ENCODE measurements at places on chromosomes 5 and 9. TPM values are rescaled to one million over a fixed set of nuclear protein-coding genes. Genes with fewer than 3 reads are reported as not detected.

SHISAL2B gene
- total RNA-seq: not detected

DNA sequence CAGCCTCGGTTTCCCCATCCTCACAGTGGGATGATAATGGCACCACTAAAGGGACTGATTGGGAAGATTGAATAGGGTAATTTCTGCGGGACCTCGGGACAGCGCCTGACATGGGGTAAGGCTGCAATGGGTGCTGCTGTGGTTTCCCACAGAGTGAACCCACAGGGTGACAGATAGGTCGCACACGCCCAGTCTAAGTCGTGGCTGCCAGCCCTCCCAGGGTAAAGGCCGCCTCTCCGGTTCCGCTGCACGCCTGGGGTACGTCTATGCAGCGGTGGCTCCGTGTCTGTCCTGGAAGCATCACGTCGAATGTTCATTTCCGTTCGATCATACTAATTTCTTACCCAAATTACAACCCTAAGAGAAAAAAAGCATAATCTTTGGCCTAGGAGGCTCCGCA lies 631 bp downstream of the CFAP77 start:
- H3K27ac ChIP-seq: no peak overlapping the region
- no peaks in the 10 kb centered on the region for H3K36me3 ChIP-seq
- H3K4me1 ChIP-seq: peaks cover 10% of the 10 kb centered on the region
- peak overlapping the region; percentile 59 for H3K4me3 ChIP-seq

CYLC2 gene
- not detected for total RNA-seq

TAF11L5 gene
- total RNA-seq: 0.83 TPM

- H3K4me3 ChIP-seq: no peak overlapping the region
- no peak for DNase-seq
- H3K27me3 ChIP-seq: no peaks in the 10 kb centered on the region
- peaks cover 5% of the 10 kb centered on the region for H3K36me3 ChIP-seq
These were observed 14.0 kb downstream of the TMEM174 start for GRCh38 chr5:73186976-73187375.

CDH9 gene
- total RNA-seq: 3.6 TPM

DNA sequence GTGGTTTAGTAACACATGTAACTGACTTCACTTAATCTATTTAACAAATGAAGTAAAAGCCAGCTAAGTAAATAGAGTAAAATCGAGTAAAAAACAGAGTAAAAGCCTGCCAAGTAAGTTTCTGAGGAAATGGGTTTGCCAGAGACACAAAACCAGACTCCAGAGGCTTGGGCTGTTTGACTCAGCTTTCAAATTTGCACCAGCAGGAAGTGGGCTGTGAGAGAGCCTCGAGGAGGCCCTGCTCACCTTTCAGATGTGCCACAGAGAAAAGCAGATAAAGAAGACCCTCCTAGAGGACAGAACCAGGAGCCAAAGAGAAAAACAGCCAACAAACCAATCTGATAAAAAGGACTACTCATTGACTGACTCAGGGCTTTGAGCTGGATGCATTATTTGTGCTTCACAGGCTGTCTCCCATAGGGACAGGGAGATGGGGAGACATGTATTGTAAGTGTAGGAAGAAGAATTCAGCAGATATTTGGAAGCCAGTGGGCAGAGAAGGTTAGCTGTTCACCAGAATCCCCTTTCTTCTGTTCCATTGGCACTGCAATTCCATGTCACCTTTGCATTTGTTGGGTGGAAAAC lies 14.4 kb upstream of the AMACR start:
- no peak overlapping the region for H3K27ac ChIP-seq
- no peaks in the 10 kb centered on the region for H3K36me3 ChIP-seq
- H3K4me1 ChIP-seq: peaks cover 11% of the 10 kb centered on the region
- H3K27me3 ChIP-seq: peaks cover 3% of the 10 kb centered on the region
- no peak overlapping the region for H3K4me3 ChIP-seq
- no peak for DNase-seq

- no peak overlapping the region for H3K4me3 ChIP-seq
- H3K27ac ChIP-seq: no peak overlapping the region
- DNase-seq: no peak
- H3K4me1 ChIP-seq: no peaks in the 10 kb centered on the region
- H3K36me3 ChIP-seq: no peaks in the 10 kb centered on the region
- H3K27me3 ChIP-seq: peaks cover 1% of the 10 kb centered on the region
These were observed 87.3 kb downstream of the CCDC171 start for GRCh38 chr9:15640121-15640520.

ZNF462 gene
- 259 TPM for total RNA-seq

GRCh38 chr5:65356274-65356673 lies 125.4 kb downstream of the ADAMTS6 start:
- peaks cover 1% of the 10 kb centered on the region for H3K27me3 ChIP-seq
- H3K27ac ChIP-seq: no peak overlapping the region
- peaks cover 13% of the 10 kb centered on the region for H3K4me1 ChIP-seq

CCNJL gene
- 123 TPM for total RNA-seq

DNA sequence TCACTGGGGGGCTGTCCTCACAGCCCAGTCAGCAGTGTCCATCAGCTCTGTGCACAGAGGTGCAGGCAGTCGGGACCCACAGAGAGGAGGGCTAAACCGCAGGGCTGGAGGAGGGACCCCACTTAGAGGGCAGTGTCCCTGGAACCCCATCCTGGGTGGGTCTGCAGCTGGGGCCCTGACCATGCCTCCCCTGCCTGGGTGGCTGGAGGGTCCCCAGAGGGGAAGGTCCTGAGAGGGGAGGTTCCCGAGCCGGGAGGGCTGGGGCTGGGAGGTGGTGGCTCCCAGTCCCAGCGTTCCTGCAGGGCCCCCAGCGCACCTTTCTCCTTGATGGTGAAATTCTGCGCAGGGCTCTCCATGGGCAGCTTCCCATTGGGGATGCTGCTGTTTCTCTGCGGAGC lies 32.7 kb downstream of the EXOC3 start:
- DNase-seq: peak; percentile 13
- no peaks in the 10 kb centered on the region for H3K4me1 ChIP-seq
- peak overlapping the region; percentile 28 for H3K4me3 ChIP-seq
- no peaks in the 10 kb centered on the region for H3K36me3 ChIP-seq

DNA sequence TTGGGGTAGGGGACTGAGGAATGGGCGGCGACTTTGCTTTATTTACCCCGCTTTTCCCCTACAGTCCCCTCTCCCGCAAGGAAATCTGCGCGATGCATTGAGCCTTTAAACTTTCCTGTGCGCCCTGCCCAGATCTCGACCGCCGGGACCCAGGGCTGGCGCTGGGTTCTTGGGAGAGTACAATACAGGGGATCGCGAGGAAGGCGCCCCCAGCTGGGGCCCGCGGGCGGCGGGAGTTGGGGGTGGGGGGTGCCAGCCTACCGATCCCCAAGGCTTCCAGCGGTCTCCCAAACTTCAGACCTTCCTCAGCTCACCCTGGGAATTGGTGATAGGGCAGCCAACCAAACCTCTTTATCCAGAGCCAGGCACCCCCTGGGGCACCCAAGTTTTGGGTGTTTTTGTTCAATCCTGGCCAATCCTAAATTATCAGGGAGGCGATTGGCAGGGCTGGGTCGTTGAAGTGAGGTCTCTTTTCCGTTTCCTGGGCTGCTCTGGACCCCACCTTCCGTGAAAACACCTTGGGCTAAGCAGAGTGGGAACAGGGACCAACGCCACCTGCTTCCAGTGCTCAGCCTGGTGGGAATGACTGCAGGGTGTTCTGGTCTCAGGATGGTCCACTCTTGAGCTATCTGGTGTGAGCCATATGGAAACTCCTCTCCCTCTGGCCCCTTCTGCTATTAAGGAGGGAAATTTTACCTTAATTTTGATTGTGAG lies 51.4 kb upstream of the DAB2IP start:
- H3K4me3 ChIP-seq: peak overlapping the region; percentile 71
- H3K27me3 ChIP-seq: peaks cover 10% of the 10 kb centered on the region
- no peak for DNase-seq
- no peaks in the 10 kb centered on the region for H3K36me3 ChIP-seq
- H3K4me1 ChIP-seq: peaks cover 4% of the 10 kb centered on the region

DNA sequence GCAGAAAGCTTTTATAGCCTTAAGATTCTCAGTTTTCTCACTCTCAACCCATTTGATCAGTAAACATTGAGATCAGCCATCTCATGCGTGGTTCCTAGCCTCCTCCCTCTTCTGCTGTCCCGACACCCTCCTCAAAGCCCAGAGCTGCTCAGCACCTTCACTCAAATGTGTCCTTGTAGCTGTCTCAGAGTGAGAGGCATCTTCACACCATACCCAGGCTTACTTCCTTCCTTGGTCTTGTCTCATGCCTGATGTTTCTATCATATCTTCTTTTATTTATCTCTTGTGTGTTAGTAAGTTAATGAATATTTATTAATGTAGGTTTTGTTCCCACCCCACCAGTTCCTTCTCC lies 72.4 kb upstream of the SNX2 start:
- H3K27me3 ChIP-seq: peaks cover 4% of the 10 kb centered on the region
- no peaks in the 10 kb centered on the region for H3K4me1 ChIP-seq
- H3K36me3 ChIP-seq: no peaks in the 10 kb centered on the region

DNA sequence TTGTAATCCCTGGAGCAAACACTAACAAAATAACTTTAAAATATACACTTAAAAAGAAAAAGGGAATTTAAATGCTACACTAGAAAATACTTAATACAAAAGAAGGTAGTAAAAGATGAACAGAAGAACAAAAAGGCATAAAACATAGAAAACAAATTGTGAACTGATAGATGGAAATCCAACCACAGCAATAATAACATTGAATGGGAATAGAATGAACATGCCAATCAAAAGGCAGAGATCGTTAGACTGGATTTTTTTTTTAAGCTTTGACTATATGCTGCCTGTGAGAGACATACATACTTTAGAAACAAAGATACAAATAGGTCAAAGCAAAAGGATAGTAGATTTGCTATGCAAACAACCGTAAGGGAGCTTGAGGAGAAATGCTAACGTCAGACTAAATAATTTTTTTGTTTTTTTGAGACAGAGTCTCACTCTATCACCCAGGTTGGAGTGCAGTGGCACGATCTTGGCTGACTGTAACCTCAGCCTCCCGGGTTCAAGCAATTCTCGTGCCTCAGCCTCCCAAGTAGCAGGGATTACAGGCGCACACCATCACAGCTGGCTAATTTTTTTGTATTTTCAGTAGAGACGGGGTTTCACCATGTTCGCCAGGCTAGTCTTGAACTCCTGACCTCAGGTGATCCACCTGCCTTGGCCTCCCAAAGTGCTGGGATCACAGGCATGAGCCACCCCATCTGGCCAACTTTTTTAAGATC lies 6.5 kb downstream of the ABO start:
- peaks cover 8% of the 10 kb centered on the region for H3K27me3 ChIP-seq
- H3K4me3 ChIP-seq: no peak overlapping the region
- no peak overlapping the region for H3K27ac ChIP-seq
- no peaks in the 10 kb centered on the region for H3K4me1 ChIP-seq

DNA sequence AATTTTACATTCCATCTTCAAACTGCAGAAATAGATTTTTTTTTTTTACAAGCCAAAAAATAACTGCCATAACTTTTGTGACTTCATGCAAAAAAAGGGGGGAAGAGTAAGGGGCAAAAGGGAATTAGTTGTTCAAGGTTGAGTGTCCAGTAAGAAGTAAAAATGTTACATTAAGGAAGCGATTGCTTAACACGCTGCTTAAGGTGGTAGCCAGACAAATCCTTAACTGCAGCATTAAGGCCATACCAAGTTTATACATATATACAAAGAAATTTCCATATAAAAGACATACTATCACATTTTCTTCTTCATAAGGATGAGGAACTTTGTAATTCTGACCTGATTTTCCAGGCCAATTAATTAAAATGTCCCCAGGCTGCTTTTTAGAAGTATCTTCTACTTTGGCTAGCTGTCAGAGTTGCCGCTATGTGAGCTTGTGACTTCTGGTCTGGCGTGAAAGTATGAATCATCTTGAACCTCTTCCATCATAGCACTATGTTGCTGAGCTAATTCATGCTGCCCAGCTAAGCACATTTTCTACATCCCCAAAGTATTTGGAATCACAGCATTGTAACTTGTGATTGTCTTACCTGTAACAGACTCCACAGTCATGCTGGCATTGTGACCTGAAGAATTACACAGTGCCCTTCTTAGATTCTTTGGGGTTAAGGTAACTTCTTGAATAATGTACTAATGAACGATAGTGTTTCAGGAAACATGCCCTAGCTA lies 40.0 kb downstream of the G3BP1 start:
- no peak overlapping the region for H3K27ac ChIP-seq
- no peaks in the 10 kb centered on the region for H3K27me3 ChIP-seq
- H3K4me3 ChIP-seq: no peak overlapping the region
- no peaks in the 10 kb centered on the region for H3K4me1 ChIP-seq

DNA sequence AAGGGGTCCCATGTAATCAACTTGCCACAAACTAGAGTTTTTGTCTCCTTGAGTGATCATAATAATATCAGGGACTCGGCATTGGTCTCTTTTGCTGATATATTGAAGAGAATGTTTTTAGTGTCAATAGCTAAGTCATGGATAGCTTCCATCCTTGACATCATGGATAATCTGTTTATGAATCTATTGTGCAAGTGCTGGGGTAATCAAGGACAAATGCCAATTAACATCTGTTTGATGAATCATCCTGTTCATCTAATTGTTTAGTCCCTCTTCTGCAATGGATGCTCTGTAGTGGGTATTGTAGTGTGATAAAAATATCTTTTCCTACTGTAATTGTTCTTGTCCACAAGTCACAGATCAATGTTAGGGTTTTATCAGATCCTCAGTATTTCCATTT lies 607.5 kb upstream of the SEMA6A start:
- DNase-seq: no peak
- no peaks in the 10 kb centered on the region for H3K36me3 ChIP-seq
- H3K4me1 ChIP-seq: peaks cover under 1% of the 10 kb centered on the region
- H3K4me3 ChIP-seq: no peak overlapping the region
- H3K27me3 ChIP-seq: no peaks in the 10 kb centered on the region
- H3K27ac ChIP-seq: no peak overlapping the region

GRCh38 chr5:160315968-160316367 lies 3.6 kb upstream of the CCNJL start:
- no peak for DNase-seq
- no peak overlapping the region for H3K27ac ChIP-seq
- H3K4me1 ChIP-seq: peaks cover 13% of the 10 kb centered on the region
- H3K4me3 ChIP-seq: no peak overlapping the region
- H3K36me3 ChIP-seq: no peaks in the 10 kb centered on the region

DNA sequence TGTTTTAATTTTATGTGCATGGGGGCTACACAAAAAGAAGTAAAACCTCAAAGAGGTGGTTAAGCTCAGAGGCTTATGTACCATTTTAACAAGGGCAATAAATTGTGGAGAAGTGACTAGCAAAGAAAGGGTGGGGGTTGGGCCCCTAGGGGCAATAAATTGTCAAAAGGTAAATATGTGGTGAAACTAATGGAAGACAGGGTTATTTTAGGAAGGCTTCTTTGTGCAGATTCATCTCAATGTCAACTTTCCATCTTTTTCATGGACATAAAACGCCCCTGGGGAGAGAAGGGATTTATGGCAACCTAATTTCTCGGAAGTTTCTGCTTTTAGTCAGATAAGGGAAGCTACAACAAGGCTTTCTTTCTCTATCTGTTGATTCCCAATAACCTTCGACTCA lies 42.5 kb upstream of the GOLM1 start:
- peaks cover 2% of the 10 kb centered on the region for H3K27me3 ChIP-seq
- no peak overlapping the region for H3K27ac ChIP-seq
- no peak overlapping the region for H3K4me3 ChIP-seq
- peaks cover 2% of the 10 kb centered on the region for H3K4me1 ChIP-seq

DNA sequence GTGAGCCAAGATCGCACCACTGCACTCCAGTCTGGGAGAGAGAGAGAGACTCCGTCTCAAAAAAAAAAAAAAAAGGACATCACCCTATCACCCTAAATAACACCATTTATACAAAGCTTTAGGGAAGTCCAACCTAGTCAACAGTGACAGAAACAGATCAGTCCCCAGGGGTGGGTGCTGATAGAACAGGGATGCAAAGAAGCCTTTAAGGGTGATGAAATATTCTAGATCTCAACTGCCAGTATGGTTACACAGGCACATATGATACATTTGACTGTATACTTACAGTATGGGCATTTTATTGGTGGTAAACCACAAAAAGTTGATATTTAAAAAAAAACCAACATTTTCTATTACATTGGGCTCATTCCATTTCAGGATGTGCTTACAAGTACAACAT lies 4.8 kb downstream of the RETREG1 start:
- H3K4me3 ChIP-seq: no peak overlapping the region
- H3K27me3 ChIP-seq: peaks cover 10% of the 10 kb centered on the region
- no peak overlapping the region for H3K27ac ChIP-seq
- peaks cover 7% of the 10 kb centered on the region for H3K4me1 ChIP-seq
- DNase-seq: no peak

STPG3 gene
- not detected for total RNA-seq
